ENCODE measurements at places on chromosomes 16 and 17.

- DNase-seq, result no peak
These were observed 594 bp upstream of the TGFB1I1 start for GRCh38 chr16:31471241-31471874.

- DNase-seq, result no peak
These were observed 13.9 kb downstream of the ITGAM start for GRCh38 chr16:31273676-31274075.

DNA sequence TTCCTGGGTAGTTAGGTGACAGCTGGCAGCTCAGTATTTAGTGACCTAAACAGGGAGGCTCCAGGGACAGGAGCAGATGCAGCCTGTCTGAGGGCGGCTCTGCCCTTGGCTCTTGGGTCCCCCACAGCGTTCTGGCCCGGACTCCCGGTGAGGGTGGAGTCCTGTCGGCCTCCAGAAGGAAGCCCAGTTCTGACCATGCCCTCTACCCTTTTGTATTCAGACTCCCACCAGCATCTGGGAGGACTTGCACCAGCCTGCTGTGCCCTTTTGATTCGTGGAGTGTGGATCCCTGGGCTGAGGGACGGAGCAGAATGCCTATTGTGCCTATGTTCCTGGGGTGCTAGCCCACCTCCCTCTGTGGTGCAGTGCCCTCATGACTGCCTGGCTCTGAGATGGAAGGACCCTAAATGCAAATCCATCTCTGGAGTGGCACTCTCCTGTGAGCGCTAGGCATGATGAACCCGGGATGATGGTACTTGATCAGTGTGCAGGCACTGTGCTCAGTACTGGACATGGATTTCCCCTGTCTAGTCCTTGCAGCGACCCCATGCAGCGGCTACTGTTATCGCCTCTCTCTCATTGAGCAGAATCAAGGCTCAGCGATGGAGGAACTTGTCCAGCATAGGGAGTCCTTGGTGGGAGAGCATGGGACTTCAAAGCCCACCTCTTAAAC, 123.1 kb downstream of the SNX29 start:
- no peak for DNase-seq

GRCh38 chr16:54411544-54411943, 125.0 kb upstream of the IRX3 start:
- DNase-seq, result no peak

DNA sequence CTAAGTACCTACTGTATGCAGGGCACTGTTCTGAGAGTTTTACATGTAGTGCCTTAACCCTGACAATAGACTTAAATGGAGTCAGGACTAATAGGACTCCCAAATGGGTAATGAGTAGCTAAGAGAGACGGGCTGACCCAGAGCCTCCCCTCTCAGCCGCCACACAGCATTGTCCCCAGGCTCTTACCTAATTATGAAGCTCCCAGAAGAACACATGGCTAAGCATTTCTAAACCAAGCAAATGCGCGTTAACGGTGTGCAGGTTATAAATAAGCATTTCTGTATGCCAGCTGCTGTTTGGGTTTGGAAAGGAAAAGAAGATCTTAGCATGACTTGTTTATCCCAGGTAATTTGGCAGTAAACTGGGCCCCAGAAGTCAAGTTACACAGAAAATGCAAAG, 14.3 kb downstream of the KATNIP start:
- no peak for DNase-seq

DNA sequence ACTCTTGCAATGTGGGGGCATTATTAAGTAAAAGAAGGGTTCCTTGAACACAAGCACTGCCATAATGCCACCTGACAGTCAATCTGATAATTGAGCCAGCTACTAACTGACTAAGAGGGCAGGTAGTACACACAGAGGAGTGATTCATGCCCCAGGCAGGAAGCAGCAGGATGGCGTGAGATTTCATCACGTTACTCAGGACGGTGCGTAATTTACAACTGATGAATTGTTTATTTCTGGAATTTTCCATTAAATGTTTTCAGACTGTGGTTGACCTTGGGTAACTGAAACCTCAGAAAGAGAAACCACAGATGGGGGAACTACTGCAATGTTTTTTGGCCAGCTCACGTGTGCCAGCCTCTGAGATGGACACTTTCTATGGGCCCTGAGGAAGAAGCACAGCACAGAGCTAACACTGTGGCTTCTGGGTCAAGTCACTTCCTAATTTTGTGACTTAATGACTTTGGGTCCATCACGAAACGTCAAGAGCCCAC, 46.7 kb downstream of the C17orf67 start:
- DNase-seq, result peak; percentile 80

DNA sequence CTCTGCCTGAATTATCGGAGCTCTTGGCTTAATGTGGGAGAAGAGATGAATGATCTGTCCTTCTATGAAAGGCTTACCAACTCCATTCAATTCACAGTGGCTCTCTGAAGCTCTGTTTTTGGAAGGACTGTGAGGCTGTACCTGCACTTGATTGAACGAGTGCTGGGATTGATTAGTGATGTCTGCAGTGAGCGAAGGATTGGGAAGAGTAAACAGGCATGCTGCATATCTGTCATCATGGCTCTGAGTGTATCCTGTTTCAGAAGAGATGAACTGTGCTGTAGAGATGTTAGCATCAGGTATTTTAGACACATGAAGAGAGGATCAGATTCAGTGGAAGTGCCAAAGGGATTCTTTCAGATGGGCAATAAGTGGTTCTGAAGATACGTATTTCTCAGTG, 564.0 kb downstream of the MAF start:
- no peak for DNase-seq

GRCh38 chr17:27504188-27504995, 48.1 kb downstream of the KSR1 start:
- DNase-seq, result no peak

GRCh38 chr16:31357324-31358109, 2.5 kb downstream of the ITGAX start:
- no peak for DNase-seq
